ENCODE measurements at places on chromosomes 2 and 18. TPM values are rescaled to one million over a fixed set of nuclear protein-coding genes. Genes with fewer than 3 reads are reported as not detected.

DNA sequence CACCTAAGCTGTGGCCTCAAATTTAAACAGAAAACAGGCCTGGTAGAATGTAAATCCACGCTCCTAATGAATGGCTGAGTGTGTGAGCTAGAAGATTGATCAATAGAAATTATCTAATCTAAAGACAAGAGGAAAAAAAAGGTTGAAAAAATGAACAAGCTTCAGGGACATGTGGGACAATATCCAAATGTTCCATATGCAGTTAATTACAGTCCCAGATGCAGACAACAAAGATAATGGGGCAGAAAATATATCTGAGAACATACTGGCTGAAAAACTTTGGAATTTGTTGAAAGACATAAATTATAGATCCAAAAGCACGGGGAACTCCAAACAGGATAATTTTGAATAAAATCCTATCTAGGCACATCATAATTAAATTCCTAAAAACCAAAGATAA lies 186.7 kb upstream of the SIX2 start:
- H3K27ac ChIP-seq = no peak overlapping the region
- no peak overlapping the region for H3K4me3 ChIP-seq
- no peaks in the 10 kb centered on the region for H3K4me1 ChIP-seq
- DNase-seq = no peak
- H3K36me3 ChIP-seq = no peaks in the 10 kb centered on the region
- H3K27me3 ChIP-seq = no peaks in the 10 kb centered on the region

- H3K4me3 ChIP-seq = no peak overlapping the region
- H3K27me3 ChIP-seq = peaks cover 8% of the 10 kb centered on the region
- peaks cover 22% of the 10 kb centered on the region for H3K4me1 ChIP-seq
- H3K36me3 ChIP-seq = no peaks in the 10 kb centered on the region
- no peak for DNase-seq
Observed at GRCh38 chr2:15170070-15170775, 390.9 kb downstream of the NBAS start.

Gene ITSN2
- 63.4 TPM for total RNA-seq

Gene GPR148
- total RNA-seq = not detected

Gene ICOS
- total RNA-seq = 145 TPM

Measured in activated T-cell treated with anti-CD3 and anti-CD28 coated beads, Interleukin-2, amount 50 U/mL, for 72 hours (primary cell).